Right ventricle myocardium superior (tissue), 1 donor: ENCODE measurements at places on chromosomes 3 and 15. TPM values are rescaled to one million over a fixed set of nuclear protein-coding genes. Genes with fewer than 3 reads are reported as not detected.

DNA sequence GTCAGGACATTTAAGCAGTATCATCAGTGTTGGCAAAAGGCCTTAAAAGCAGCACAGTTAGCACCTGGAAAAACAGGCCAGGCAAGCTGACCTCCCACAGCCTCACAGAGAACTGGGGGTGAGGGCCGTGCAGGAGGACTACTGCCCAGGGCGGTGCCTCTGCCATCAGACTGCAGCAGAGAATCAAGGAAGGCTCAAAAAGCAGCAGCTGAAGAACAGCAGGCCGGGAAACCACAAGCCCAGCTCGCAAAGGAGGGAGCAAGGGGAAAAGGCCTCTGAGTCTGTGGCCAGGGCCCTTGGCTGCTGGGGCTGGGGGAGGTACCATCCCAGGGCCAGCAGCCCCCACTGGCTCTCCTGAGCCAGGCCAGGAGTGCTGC is 84.2 kb downstream of the SEC22A start:
- DNase-seq, result no peak

DNA sequence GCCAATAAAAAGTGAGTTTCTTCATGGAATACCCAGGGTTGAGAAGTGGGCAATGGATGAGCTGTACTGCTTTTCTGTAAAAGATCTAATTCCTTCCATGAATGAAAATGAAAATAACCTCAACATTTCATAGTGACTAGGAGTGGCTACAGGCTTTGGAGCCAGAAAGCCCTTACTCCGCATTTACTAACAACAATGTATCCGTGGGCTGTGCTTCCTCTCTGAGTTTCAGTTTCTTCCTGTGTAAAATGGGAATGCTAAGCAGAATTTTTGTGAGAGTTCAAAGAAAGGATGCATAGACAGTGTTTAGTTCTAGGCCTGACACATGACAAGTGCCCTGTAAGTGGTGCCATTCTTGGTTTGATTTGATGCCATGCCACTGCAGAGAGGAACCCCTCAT is 47.5 kb upstream of the TM4SF1 start:
- DNase-seq, result no peak

DNA sequence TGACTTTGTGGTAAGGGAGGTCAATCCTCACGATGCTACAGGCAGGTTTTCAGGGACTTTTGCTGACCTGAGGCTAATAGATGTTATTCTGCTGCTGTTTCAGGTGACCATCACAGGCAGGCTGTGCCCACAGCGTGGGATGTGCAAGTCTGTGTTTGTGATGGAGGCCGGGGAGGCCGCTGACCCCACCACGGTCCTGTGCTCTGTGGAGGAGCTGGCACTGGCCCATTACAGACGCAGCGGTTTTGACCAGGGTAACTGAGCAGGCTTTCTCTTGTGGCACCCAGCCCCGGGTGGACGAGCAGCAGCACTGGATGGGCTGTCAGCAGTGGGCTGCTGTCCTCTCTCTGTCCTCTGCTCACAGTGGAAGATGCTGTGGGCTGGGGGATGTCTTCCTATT is 22.0 kb downstream of the FAN1 start:
- DNase-seq, result no peak

DNA sequence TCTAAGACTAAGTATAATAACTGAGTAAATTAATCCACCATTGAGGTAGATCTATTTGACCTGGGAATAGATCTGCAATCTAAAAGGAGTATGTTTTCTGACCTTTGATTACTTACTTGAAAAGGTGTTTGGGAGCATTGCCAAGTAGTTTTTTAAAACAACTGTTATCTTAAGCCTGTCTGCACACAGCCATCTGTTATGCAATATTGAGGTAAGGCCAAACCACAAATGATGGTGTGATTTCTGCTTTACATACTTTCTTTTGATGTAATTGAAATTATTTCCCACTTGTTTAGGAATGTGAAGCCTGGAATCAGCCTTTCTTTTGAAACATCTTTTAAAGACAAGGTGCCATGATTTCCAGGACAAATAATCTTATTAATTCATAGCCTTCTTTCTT is 274.0 kb downstream of the BBX start:
- no peak for DNase-seq

DNA sequence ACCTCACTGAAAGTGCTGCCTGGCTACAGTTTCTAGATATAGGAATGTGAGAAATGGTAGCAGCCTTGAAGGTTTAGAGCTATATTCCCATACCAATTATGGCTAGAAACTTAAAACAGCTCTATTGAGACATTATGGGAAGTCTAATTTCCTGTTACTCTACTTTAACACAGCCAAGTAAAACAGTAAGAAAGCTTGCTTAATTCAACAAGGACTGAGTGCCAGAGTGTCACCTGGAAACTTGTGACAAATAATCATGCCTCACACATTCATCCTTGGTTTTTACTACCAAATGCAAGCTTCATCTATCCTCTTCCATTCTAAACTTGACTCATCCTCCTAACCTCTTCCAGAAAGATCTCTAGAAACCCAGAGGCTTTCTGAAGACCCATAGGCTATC is 41.7 kb downstream of the UBE3A start:
- no peak for DNase-seq

GRCh38 chr3:116263842-116264545 is 181.3 kb downstream of the LSAMP start:
- DNase-seq, result no peak

DNA sequence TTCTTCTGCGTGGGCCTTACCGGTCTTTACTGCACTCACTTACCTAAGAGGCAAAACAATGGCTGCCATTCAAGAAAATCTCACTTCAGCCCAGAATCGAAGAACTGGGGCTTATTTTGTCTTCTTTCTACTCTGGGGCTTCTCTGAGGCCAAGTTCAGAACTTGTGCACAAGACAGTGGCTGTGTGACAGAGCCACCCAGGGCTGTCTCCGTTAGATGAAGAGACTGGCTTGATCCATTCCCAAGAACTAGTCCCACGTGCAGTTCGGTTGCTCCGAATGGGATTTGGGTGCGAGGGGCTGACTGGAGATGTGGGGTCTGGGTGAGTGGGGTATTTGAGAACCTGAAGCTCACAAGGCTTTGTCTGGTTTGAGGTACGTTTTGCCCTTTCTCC is 795 bp upstream of the TCF12 start:
- DNase-seq, result no peak

DNA sequence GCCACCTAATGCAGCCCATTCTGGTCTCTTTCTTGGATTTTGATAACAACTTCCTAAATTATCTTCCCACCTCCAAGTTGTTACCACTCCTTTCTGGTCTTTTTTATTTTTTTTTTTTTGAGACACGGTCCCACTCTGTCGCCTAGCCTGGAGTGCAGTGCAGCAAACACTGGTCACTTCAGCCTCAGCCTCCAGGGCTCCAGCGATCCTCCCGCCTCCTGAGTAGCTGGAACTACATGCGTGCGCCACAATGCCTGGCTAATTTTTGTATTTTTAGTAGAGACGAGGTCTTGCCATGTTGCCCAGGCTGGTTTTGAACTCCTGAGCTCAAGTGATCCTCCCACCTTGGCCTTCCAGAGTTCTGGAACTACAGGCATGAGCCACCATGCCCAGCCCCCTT is 92.8 kb upstream of the BHLHE40 start:
- no peak for DNase-seq

DNA sequence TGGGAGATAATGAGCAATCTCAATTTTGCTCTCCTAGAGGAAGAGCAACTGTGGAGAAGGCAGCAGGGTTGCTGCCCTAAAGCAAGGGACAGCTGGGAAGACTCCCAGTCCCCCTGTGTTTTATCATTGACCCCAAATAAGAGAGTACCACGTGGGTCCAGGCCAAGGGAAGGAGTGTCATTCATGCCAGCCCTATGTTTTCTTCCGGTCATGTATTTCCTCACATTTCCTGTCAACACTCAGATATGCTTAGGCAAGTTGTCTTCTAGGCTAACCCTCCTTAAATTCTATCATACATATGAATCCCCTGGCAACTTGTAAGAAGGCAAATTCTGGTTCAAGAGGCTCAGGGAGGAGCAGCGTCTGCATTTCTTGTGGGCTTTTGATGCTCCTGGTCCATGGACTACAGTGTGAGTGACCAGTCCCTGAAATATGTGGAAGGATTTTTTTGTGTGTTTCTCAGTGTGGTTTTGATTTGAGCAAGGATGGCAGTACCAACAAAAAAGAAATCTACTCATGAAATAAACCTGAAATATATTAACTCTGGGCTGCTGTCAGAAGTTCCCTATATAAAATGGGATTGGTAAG is 31.9 kb upstream of the RPP14 start:
- no peak for DNase-seq

- no peak for DNase-seq
Observed at GRCh38 chr15:79290642-79291275, 8.2 kb downstream of the ANKRD34C start.

- DNase-seq, result no peak
Observed at GRCh38 chr3:196662711-196663571, 23.4 kb downstream of the NRROS start.

- no peak for DNase-seq
Observed at GRCh38 chr15:100224206-100225185, 117.3 kb downstream of the ADAMTS17 start.

GRCh38 chr3:193874512-193874911 is 261.4 kb upstream of the HES1 start:
- DNase-seq, result no peak

- DNase-seq, result no peak
Observed at GRCh38 chr3:142566096-142566495, 12.4 kb downstream of the ATR start.

DNA sequence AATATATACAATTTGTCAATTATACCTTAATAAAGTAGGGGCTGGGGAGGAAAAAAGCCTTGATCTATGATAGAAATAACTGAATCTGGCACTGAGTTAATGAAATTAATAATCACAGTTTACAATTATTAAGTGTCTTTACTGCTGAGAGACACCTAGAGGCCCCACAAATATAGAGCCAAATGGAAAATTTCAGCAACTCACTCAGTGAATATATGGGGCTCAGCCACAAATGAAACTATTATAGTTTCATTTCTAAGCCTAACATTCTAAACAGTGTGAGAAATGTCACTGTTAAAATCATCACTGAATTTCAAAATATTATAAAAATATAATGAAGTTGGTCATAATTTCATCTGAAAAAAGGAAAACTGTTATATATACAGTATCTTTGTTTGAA is 40.3 kb downstream of the GNB4 start:
- DNase-seq, result no peak

DNA sequence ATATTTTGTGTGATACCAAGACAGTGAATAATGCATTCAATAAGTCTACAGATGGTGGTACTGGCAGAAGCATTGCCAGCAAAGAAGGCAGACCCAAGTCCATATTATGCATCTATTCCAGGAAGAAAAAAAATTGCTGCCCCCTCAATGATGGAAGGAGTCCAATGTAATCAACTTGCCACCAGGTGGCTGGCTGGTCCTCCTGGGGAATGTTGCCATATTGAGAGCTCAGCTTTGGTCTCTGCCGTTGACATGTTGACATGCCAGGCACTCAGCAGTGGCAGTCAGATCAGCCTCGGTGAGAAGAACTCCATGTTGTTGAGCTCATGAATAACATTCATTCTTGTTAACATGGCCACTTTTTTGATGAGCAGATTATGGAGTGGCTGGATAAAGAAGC is 298.5 kb downstream of the IGSF11 start:
- no peak for DNase-seq

DNA sequence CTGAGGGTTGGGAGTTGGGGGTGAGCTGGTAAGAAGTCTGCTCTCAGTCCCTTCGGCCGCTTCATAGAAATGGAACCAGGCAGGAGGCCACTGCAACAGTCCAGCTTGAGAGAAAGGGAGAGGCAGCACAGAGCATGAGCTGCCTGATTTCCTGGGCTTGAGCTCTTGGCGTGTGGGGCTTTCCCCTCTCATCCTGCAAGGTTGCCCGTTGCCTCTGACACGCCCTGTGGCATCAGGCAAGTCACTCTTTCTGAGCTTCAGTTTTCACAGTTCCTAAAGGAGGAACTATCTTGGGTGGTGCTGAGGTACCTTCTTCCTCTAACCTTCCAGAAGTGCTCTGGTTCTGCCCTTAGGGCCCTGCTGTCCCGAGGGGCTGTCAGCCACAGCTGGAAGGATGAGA is 4.9 kb downstream of the MESP2 start:
- DNase-seq, result no peak

DNA sequence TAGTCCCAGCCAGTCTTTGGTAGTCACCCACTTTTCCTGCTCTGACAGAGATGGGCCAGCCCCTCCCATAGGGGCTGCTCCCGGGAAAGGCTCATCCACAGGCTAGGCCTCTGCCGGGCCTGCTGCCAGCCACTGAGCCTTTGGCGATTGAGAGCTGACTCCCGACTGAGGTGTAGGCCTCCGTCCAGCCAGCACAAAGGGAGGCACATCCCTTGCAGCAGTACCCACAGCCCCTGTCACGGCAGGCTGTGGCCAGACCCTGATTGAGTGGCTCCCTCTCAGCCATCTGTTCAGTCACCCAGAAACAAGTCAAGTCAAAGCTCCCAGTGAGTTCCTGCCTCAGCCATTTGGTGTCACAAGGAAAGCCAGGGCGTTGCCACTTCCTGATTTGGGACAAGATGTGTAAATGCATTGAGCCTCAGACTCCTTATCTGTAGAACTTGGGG is 6.2 kb upstream of the PAK6 start:
- no peak for DNase-seq

- no peak for DNase-seq
Observed at GRCh38 chr3:165256554-165257065, 60.4 kb upstream of the SLITRK3 start.

DNA sequence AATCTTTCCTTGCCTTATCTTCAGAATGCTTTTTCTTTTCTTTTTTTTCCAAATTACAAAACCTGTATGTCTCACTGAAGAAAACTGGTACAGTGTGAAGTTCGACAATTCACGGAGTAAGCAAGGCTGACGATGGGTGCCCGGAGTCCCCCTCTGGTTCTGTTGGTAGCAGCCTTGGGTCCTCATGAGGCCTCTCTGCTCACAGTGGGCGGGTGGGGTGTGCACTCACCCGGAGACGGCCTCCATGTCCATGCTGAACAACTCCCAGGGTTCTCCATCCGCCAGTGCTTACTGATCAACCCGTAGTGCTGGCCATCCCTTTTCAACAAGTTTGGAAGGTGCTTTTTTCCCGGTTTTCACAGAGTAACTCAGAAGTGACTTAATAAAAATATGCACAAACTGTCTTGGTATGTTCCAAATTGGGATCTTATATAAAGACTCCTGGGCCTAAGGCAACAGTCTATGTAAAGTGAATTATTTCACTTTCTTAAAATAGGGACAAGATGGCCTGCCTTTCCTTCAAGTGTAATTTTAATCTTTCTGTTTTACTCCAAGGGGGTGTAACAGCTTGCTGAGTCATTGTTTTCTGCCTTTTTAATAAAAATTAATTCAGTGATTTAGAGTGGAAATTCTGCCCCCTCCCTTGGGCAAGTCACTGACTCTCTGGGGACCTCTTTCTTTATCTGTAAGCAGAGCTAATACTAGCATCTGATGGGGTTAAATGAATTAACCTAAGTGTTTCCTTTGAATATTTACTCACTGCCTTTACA is 23.7 kb downstream of the LRRK1 start:
- DNase-seq, result no peak

GRCh38 chr15:92074101-92074500 is 220.6 kb downstream of the SLCO3A1 start:
- no peak for DNase-seq

Gene REC114
- 1.00 TPM for total RNA-seq

Gene VGLL3
- total RNA-seq, result 2.7 TPM

Gene ATP11B
- total RNA-seq, result 31.5 TPM

Gene MESP2
- total RNA-seq, result 0.13 TPM

Gene ACP3
- total RNA-seq, result 1.3 TPM

Gene SLC22A14
- not detected for total RNA-seq

Gene KATNBL1
- 16.8 TPM for total RNA-seq

Gene DUOXA2
- not detected for total RNA-seq

Gene ISLR
- total RNA-seq, result 11.6 TPM

Gene STRIT1
- total RNA-seq, result not detected

Gene CCDC39
- not detected for total RNA-seq

Gene ABI3BP
- 28.8 TPM for total RNA-seq

Gene DUOX2
- 0.08 TPM for total RNA-seq

Gene FSTL1
- total RNA-seq, result 209 TPM
